ENCODE measurements at places on chromosomes 5 and 9.

DNA sequence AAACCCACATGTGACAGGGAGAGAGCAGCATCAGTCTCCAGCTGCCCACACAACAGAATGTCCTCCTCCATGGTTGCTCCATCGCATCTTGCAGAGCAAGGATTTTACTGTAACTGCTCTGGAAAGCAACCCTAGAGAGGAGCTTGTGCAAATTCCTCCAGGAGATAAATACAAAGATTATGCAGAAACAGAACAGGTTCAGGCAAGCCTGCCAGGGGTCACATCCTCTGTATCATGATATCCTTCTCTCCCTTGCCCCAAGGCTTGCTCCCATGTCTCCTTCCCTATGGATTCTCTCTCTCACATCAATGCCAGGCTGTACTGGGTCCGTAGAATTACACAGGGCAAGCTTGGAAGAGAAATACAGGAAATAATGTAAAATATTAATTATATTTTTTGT is 226.0 kb downstream of the MPDZ start:
- no peak for DNase-seq

GRCh38 chr5:38899936-38900335 is 54.1 kb downstream of the OSMR start:
- DNase-seq = no peak

- no peak for DNase-seq
These were observed 169.4 kb upstream of the PPP1R26 start for GRCh38 chr9:135310134-135310533.

DNA sequence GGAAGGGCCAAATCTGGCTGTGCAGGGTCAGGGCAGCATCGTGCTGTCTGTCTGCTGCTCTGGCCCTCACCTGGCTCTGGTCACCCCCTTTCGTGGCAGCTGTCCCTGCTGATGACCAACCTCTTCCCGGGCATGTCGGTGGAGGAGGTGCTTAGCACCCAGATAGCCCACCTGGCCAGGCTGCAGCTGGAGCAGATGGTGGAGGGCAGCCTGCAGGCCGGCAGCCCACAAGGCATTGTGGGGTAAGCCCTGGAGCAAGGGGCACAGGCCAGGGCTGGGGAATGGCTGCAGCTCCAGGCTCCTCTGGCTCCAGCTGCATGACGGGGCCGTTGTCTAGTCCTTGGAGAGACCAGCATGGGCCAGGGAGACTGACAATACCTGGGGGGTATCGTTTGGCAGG is 8.2 kb downstream of the TOR2A start:
- no peak for DNase-seq

DNA sequence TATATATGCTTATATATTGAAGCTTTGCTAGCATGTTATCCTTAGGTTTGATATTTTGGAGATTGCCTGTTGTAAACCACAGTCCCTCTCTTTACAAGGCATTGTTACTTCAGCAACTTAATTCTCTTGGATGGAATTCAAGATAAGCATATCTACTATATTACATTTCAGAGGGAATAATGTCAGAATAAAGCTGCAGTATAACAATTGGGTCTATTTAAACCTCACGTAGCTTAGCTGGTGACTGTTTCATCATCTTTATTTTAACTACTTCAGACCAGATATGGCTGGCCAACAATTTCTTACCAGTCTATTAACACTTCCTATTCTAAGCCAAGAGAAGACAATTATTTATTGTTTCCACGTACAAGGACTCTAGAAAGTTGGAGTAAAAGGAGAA is 27.1 kb downstream of the ZCCHC10 start:
- no peak for DNase-seq

- no peak for DNase-seq
These were observed 48.2 kb upstream of the TLR4 start for GRCh38 chr9:117656002-117656401.

- DNase-seq = no peak
These were observed 40.2 kb downstream of the NSUN2 start for GRCh38 chr5:6592601-6593000.

DNA sequence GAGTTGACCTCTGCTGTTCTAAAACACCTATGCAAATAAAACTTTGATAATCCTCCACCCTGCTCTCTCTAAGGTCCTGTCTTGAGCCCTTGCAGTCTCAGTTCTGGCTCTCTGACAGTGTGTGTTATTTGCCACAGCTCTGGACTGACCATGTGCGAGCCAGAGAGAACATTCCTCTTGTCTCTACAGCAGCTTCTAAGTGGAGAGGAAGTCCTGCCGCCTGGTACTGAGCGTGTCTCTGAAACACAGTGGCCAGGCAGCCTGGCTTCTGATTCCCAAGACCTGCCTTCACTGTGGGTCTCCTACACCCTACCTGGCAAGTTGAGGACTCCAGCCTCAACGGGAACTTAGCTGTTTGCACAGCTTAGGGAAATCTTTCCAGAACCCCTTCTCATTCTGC is 61.6 kb downstream of the ENTREP1 start:
- no peak for DNase-seq

DNA sequence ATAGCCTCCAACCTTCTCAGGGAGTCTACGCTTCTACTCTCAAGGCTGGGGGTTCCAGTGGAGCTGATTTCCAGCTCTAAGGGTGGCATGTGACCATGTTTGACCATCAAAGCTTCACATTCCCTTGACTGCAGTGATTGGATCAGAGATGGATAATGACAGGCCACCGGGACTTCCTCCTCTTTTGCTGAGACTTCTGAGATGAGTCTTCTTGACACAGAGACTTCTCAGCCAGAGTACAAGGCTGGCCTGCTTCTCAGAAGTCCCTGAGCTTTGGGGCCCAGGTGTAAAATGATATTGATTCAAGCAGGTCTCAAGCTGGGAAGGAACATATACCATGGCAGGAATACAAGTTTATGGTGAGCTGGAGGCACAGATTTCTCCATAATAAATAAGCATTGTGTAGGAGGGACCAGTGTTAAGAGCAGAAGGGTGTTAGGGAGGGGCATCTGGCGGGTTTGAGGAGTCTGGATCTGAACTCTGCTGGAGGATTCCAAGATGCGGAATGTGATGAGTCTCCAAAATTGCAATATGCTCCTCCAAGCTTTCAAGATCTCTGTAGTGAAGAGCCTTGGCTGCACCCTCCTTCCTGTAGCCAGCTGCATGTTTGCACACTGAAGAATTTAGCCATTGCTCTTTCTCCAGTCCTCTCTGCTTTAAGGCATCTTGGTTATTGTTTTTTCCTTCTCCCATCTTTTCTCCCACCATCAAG is 41.7 kb upstream of the HSD17B4 start:
- DNase-seq = no peak

DNA sequence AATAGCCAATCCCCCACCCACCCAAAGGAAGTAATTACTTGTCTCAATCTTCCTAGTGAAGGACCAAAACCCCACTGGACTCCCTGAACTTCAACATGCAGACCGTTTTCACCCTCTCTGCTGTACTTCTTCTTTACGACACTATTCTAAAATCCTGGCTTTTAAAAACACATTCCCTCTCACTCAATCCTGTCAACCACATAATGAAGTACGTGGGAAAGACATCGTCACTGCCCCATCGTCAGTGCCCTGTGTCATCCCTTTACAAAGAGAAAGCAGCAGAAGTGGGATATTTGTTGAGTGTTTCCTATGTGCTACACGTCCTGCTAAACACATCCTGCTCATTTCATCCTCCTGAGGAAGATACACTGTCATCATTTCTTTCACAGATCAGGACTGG is 54.2 kb downstream of the MAPKAP1 start:
- no peak for DNase-seq
